ENCODE measurements at places on chromosomes 6 and 20.

DNA sequence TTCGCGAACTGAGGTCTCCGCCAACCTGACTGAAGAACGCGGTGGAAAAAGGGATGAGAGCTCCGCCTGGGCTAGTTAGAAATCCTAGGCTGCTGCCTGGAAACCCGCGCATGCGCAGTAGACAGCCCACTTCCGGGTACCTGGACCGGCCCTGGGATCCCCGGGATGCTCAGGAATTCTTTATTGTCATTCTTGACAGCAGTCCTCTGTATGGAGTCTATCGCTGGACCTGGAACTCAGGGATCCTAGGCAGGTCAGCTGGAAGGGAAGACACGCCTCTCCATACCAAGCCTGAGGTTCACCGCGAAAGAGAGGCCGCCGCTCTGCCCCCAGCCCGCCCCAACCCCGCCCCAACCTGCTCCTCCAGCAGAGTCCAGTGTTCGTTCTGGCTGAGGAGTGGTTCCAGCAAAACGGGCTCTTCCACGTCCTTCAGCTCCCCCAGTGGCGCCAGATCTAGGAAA is 1379.2 kb upstream of the DEFB115 start:
- no peak for DNase-seq

GRCh38 chr6:168468045-168468444 is 27.1 kb downstream of the SMOC2 start:
- DNase-seq, result no peak

- DNase-seq, result no peak
Measured at GRCh38 chr6:42821846-42822245, 40.0 kb downstream of the BICRAL start.

GRCh38 chr6:41159415-41160082 is 3.4 kb downstream of the TREM2 start:
- DNase-seq, result no peak

DNA sequence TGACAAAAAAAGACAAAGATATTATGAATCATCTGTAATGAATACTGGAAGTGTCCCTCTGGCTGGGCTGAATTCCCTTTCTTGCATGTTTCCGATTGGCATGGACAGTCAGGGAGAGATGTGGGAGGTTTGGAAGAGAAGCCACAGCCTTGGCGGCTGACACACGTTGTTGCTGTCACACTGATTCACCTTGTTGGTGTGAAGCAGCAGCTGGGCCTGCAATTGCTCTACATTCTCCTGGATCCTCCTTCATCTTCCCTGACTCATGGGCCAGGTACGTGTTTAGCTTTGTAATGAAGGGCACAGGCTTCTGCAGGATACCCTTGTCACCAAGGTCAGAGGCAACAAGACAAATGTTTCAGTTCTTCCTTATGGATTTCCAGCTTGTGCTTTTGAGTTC is 13.4 kb upstream of the SMIM8 start:
- DNase-seq, result no peak
